ENCODE measurements at places on chromosomes 1 and 21. TPM values are rescaled to one million over a fixed set of nuclear protein-coding genes. Genes with fewer than 3 reads are reported as not detected.

The TNFRSF25 gene
- 9.2 TPM for polyA plus RNA-seq

The PCP4 gene
- polyA plus RNA-seq = 17.1 TPM

The KIF14 gene
- polyA plus RNA-seq = 6.5 TPM

The CYP4A11 gene
- polyA plus RNA-seq = 50.3 TPM

The TTC34 gene
- 0.72 TPM for polyA plus RNA-seq

The FMO2 gene
- 1.7 TPM for polyA plus RNA-seq

The S100A7 gene
- 0.97 TPM for polyA plus RNA-seq

The LAMC1 gene
- 310 TPM for polyA plus RNA-seq

The SYNC gene
- polyA plus RNA-seq = 1.3 TPM

Data from right renal cortex interstitium (tissue), 3 donors.